Mucosa of gallbladder (tissue), 1 donor: ENCODE measurements at places on chromosomes 5 and 9.

DNA sequence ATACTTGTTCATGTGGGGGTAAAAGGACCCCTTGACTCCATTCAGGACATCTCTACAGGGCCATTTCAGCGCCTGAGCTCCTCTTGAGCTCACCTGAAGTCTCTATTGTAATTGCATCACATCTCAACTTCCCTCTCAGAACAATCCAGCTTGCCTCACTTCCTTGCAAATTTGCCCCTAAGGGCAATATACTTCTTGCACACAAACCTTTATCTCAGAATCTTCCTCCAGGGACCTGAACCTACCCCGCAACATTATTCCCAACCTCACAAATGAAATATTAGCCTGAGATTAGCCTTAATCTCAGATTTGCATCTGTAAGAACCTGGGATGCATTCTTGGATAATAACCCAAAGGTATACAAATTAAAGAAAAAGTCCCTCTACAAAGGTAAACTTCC is 159.2 kb downstream of the DRD1 start:
- no peak for DNase-seq

DNA sequence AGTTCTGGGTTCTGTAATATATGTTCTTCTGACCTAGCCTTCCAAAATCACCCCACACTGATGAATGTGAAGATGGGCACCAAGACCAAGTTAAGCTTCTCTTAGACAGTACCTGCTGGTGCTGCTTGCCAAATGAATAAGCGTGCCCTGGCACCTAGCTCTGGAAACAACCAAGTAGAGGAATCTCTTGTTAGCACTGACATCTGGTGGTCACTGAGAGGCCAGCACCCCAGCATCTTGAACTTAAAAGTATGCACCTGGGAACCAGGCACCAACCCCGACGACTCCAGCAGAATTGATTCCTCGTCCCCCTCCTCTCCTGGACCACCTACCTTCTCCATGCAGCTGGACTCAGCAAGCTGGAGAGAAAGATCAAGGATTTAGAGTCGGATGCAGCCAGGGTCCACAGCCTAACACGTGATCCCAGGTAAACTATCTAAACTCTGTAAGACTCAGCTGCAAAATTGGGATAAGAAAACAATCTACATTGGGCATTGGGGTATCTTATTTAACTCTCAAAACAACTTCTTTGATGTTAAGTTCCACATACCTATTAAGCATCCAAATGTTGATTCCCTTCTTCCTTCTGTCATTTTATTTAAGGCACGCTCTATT is 89.8 kb downstream of the SLC1A3 start:
- DNase-seq, result peak; percentile 43

DNA sequence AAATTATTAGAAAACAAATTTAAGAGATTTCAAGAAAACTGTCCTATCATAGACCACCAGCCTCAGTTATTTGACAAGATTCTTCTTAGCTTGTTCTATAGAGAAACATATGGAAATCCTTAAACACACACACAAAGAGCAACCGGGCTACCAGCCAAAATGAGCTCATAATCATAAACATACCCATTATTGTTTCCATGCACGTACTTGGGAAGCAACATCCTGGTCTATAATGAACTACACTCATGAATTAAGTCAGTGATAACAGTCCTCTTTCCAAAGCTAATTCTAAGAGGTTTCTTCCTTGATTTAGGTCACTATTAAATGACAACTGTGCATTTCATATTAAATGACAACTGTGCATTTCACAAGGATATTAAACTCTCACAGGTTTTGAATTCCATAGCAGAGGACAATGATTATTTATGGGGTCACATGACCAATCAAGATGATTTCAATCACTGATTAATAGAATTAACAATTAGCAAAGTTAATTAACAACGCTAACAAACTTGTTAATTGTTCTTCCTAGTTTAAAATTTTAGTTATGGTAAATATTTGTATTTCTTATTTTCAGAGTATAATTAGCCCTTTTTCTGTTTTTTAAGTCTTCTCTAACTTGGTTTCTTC is 77.0 kb downstream of the OXCT1 start:
- no peak for DNase-seq

DNA sequence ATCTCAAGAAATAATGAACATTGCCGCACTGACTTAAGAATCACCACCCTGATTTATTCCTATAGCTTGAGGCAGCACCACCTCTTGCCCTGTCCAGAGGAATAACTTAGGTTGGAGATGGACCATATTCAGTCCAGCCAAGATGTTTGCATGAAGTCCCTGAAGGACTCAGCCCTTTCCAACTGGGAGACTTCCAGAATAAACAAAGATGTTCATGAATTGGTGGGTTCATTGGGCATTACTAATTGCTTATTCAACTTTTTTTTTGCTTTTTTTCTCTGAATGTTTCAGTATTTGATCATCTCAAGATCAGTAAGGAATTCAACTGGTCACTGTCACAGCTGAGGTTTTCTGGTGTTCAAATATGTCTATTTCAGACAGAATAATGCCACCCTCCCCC is 470.6 kb downstream of the CCDC171 start:
- DNase-seq, result no peak

DNA sequence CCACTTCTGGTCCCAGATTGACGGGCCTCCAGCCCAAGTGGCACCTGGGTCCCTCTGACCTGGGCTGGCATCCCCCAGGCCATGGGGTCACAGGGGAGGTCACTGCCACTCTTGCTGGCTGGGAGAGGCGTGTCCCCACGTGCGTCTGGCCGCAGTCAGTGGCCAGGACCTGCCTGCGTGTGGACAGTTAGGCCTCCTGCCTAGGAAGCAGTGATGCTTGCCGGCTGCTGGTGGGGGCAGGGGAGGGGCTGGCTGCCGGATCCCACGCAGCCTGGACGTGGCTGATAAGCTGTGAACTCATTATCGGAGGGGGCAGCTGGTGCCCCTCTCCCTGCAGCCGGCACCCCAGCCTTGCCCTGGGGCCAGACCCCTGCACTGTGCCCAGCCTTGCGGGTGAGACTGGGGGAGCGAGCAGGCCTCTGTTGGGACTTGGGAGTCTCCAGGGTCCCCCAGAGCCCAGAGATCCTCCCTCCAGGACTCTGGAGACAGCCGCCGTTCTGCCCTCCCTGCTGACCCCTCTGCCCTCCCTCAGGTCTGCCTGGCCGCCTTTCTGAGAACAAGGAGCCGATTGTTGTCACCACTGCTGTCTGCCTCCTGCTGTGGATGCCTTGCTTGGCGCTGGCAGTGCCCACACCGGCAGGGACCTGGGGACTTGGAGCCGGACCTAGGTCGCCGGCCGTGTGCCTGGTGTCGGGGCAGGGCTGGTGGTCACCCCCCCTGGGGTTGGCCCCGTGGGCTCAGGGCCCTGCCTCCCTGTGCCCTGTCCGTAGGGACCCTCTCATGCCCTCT is 12.3 kb downstream of the RXRA start:
- DNase-seq, result no peak
